ENCODE measurements at places on chromosomes 5 and 9. TPM values are rescaled to one million over a fixed set of nuclear protein-coding genes. Genes with fewer than 3 reads are reported as not detected.
A peak's percentile ranks its signal among the peaks of the same experiment; 100 is the strongest.

- H3K4me3 ChIP-seq: no peak overlapping the region
- H3K27ac ChIP-seq: no peak overlapping the region
- H3K4me1 ChIP-seq: peaks cover 6% of the 10 kb centered on the region
- peaks cover 10% of the 10 kb centered on the region for H3K27me3 ChIP-seq
- no peaks in the 10 kb centered on the region for H3K36me3 ChIP-seq
Measured at GRCh38 chr5:1137567-1138444, 25.9 kb upstream of the SLC12A7 start.

DNA sequence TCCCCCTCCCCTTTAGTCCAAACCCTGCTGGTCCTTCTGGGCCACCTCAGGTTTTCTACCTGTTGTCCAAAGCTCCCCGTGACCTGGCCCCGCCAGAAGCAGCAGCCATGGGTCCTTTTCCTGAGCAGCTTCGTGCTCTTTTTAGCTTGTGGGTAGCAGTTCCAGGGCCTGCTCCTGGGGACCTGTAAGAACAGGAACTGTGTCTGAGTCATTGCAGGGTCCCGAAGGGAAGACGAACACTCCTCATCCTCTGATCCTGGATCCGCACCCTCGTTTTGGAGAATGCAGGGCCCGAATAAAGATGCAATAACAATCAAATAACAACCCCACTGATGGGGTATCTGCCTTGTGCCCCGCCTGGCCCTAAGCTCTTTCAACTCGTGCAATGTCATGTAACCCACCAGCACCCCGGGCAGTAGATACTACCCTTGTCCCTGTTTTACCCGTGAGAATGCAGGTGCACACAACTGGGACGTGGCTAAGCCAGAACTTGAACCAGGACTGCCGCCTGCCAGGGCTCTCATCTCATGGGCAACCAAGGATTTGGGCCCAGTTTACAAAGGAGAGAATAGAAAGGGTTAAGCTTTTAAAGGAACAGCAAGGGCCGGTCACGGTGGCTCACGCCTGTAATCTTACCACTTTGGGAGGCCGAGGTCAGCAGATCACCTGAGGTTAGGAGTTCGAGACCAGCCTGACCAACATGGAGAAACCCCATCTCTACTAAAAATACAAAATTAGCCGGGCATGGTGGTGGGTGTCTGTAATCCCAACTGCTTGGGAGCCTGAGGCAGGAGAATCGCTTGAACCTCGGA, 33.2 kb downstream of the NEK6 start:
- H3K27ac ChIP-seq: peak overlapping the region; percentile 44
- H3K36me3 ChIP-seq: peaks cover 2% of the 10 kb centered on the region
- peaks cover 47% of the 10 kb centered on the region for H3K4me1 ChIP-seq
- H3K27me3 ChIP-seq: peaks cover 13% of the 10 kb centered on the region
- H3K4me3 ChIP-seq: no peak overlapping the region

GRCh38 chr5:51811883-51812471, 428.7 kb downstream of the ISL1 start:
- no peak for DNase-seq
- H3K4me3 ChIP-seq: no peak overlapping the region
- no peaks in the 10 kb centered on the region for H3K27me3 ChIP-seq

DNA sequence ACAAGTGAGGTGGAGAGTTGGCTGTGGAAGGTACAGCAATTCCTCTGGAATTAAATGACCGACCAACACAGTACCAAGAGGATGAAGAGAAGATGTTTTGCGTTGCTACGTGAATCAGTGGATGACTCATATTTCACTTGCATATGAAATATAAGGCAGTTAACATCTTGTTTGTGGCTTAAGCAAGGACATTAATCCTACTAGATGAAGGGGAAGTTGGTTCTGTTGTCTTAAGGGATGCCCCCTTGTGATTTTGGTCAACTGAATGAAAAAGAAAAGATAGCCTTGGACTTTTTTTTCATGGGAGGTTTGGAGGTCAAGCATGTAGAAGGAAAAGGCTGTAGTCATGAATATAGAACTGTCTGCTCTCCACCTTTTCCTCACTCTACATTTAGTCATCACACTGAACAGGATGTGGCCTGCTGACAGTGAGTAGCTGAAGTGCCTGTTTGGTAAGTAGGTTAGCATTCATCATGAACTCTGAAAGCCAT, 33.9 kb downstream of the VLDLR start:
- H3K4me1 ChIP-seq: peaks cover 24% of the 10 kb centered on the region
- DNase-seq: peak; percentile 43
- peaks cover 26% of the 10 kb centered on the region for H3K36me3 ChIP-seq

- no peaks in the 10 kb centered on the region for H3K27me3 ChIP-seq
- H3K36me3 ChIP-seq: no peaks in the 10 kb centered on the region
- H3K4me3 ChIP-seq: no peak overlapping the region
- H3K27ac ChIP-seq: no peak overlapping the region
- H3K4me1 ChIP-seq: no peaks in the 10 kb centered on the region
Measured at GRCh38 chr9:123589361-123590239, 233.6 kb downstream of the CRB2 start.

DNA sequence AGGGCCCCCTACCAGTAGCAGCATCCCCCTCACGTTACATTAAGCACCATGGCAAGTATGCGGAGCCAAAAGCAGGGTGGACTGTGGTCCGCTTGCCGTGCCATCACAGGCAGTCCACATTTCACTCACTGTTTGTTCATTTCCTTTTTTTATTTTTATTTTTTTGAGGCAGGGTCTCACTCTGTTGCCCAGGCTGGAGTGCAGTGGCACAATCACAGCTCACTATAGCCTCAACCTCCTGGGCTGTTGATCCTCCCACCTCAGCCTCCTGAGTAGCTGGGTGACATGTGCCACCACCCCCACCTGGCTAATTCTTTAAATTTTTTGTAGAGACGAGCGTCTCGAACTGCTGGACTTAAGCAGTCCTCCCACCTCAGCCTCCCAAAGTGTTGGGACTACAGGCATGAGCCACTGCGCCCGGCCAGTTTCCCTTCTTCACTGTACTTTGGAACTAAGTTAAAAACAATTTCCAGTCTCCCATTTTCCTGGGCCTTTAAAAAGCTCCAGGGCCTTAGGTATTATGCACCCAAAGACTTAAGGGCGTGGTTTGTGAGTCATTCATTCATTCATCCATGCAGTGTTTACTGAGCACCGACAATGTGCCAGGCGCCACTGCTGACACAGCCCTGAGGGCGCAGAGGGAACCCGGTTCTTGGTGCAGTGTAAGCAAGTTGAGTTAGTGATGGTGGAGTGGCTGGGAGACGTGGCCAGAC, 19.9 kb downstream of the PRRX2 start:
- DNase-seq: no peak
- no peak overlapping the region for H3K27ac ChIP-seq
- H3K27me3 ChIP-seq: no peaks in the 10 kb centered on the region
- no peaks in the 10 kb centered on the region for H3K4me1 ChIP-seq
- H3K36me3 ChIP-seq: no peaks in the 10 kb centered on the region

- H3K4me1 ChIP-seq: no peaks in the 10 kb centered on the region
- no peak overlapping the region for H3K27ac ChIP-seq
- no peak overlapping the region for H3K4me3 ChIP-seq
- H3K36me3 ChIP-seq: no peaks in the 10 kb centered on the region
- H3K27me3 ChIP-seq: peaks cover 15% of the 10 kb centered on the region
Measured at GRCh38 chr5:112552791-112553190, 133.7 kb upstream of the EPB41L4A start.

DNA sequence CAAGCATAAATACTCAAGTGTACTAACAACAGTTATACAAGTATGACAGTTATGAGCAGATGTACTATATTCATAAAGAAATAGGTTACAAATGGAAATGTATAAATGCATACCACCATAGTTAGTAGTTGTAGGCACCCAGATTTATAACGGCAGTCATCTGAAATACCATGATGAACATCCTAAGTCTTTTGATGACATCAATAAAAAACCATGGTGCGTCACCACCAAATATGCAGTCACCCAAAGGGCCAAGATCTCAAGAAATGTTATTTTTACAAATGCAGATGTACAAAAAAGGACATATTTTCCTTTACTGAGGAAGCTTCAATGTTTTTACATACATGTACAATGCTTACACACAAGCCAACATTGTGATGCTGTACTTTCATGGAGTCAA, 70.8 kb upstream of the XPA start:
- peaks cover 10% of the 10 kb centered on the region for H3K27me3 ChIP-seq
- no peaks in the 10 kb centered on the region for H3K36me3 ChIP-seq
- H3K27ac ChIP-seq: no peak overlapping the region
- H3K4me1 ChIP-seq: no peaks in the 10 kb centered on the region
- no peak for DNase-seq

IFNA1 gene
- not detected for total RNA-seq

ALDH1A1 gene
- not detected for total RNA-seq

- H3K4me3 ChIP-seq: no peak overlapping the region
- H3K27me3 ChIP-seq: no peaks in the 10 kb centered on the region
- DNase-seq: no peak
- peaks cover 25% of the 10 kb centered on the region for H3K4me1 ChIP-seq
Measured at GRCh38 chr9:77798140-77798539, 150.0 kb upstream of the GNA14 start.

GRCh38 chr9:90793729-90794128, 7.9 kb upstream of the SYK start:
- H3K4me1 ChIP-seq: no peaks in the 10 kb centered on the region
- no peak overlapping the region for H3K4me3 ChIP-seq
- no peak for DNase-seq
- H3K27ac ChIP-seq: no peak overlapping the region
- H3K27me3 ChIP-seq: peaks cover 32% of the 10 kb centered on the region

DNA sequence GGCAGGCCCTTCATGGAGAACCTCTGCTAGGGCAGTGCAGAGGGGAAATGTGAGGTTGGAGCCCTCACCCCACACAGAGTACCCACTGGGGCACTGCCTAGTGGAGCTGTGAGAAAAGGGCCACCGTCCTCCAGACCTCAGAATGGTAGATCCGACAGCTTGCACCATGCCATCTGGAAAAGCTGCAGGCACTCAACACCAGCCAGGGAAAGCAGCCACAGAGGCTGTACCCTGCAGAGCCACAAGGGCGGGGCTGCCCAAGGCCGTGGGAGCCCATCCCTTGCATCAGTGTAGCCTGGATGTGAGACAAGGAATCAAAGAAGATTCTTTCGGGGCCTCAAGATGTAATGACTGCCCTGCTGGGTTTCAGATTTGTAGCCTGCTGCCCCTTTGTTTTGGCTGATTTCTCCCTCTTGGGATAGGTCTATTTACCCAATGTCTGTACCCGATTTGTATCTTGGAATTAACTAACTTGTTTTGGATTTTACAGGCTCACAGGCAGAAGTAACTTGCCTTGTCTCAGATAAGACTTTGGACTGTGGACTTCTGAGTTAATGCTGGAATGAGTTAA, 16.6 kb upstream of the ZDHHC11 start:
- no peak overlapping the region for H3K27ac ChIP-seq
- peaks cover 53% of the 10 kb centered on the region for H3K36me3 ChIP-seq
- no peaks in the 10 kb centered on the region for H3K27me3 ChIP-seq
- DNase-seq: no peak

DNA sequence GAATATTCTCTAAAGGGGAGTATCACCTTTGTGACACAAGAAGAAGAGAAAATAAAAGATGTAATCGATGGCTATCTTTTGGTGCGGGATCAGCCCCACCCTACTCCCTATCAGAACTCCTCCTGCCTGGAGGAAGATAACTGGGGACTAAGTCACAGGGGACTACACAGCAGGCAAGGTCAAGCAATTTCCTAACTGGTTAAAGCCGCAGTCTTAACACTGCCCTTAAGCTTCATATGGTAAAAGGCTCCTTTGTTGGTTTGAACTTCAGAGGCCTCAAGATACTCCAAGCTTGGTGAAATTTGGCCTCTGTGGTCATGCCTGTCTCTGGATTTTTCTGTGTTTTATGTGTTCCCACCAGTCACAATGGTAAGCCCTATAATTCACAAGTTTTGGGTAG, 1.3 kb upstream of the SHISAL2B start:
- H3K27ac ChIP-seq: no peak overlapping the region
- no peak for DNase-seq
- H3K36me3 ChIP-seq: no peaks in the 10 kb centered on the region
- peaks cover 50% of the 10 kb centered on the region for H3K27me3 ChIP-seq
- H3K4me1 ChIP-seq: peaks cover 6% of the 10 kb centered on the region

FOXD4L5 gene
- 0.27 TPM for total RNA-seq

PTGDS gene
- total RNA-seq: not detected

CDKN2B-AS1 gene
- total RNA-seq: 1.2 TPM

DNA sequence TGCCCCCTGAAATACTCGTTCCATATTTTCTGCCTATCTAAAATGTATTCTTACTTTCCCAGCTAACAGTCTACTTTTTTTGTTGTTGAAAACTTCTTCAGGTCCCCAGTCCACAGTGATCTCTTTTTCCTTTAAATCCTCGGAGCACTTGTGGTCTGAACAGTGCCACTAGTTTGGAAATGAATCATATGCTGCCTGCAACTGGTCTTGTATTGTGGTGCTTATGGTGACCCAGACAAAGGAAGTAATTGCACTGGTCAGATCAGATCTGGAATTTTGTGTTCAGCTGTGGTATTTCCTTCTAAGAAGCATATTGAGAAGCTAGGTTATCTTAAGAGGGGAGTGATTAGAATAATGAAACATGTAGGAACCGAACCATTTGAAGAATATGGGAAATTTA, 2.9 kb downstream of the UNC13B start:
- no peak overlapping the region for H3K4me3 ChIP-seq
- peaks cover 14% of the 10 kb centered on the region for H3K4me1 ChIP-seq
- no peak overlapping the region for H3K27ac ChIP-seq
- no peak for DNase-seq
- H3K27me3 ChIP-seq: peaks cover 20% of the 10 kb centered on the region
- H3K36me3 ChIP-seq: no peaks in the 10 kb centered on the region

ESM1 gene
- total RNA-seq: not detected

- H3K27me3 ChIP-seq: peaks cover 2% of the 10 kb centered on the region
- no peak overlapping the region for H3K27ac ChIP-seq
- H3K36me3 ChIP-seq: no peaks in the 10 kb centered on the region
- no peaks in the 10 kb centered on the region for H3K4me1 ChIP-seq
Measured at GRCh38 chr5:153626836-153627235, 136.4 kb downstream of the GRIA1 start.

PCDHGA5 gene
- total RNA-seq: 0.31 TPM

DNA sequence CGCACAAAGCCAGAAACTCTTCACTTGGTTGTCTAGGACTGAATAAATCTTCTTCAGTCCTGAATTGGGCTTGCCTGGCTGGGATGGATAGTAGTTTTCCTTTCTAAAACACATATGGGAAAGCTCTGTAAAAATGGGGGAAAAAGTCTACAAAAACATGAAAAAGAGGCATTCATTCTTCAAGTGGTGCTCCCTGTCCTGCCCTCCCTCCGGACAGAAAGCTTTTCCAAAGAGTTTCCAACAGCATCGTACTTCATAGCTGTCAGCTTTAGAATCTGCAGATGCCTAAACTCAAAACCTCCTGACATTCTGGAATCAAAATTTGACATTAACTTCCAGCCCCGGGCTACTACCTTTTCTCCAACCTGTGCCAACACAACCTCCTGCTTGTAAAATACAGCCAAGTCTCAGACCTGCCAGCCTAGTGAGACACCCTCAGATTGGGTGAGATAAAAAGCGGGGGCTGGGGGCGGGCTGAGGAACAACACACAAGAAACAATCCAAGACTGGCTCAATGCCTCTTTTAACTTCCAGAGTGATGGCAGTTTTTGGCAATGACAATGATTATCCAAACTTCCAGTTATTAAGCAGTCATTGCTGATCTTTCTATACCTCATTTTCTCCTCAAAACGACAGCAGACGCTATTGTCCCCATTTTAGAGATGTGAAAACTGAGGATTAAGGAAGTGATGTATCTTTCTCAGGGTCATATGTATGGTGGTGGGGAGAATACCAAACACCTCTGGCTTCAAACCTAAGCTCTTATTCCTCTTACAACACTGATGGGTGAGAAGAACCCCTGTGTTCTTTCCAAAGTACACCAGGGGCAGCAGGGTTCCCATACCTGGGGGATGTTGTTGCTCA, 1.3 kb downstream of the TNC start:
- H3K4me1 ChIP-seq: peaks cover 9% of the 10 kb centered on the region
- DNase-seq: no peak
- H3K4me3 ChIP-seq: no peak overlapping the region
- peaks cover 68% of the 10 kb centered on the region for H3K27me3 ChIP-seq

ANXA2R gene
- 0.88 TPM for total RNA-seq

Data from activated T-helper 1 cell treated with anti-CD3 and anti-CD28 coated beads, Interleukin-12 subunit alpha, Interleukin-12 subunit beta, Interleukin-2, Interleukin-4 antibody, amounts not matched to agents 30 ng/mL and 10 ng/mL and 1 ng/mL, durations not matched to agents 14 hours and 24 hours and 36 hours (primary cell).